ENCODE measurements at places on chromosomes 16 and 17. TPM values are rescaled to one million over a fixed set of nuclear protein-coding genes. Genes with fewer than 3 reads are reported as not detected.

GRCh38 chr16:11307639-11308492 lies 26.7 kb upstream of the PRM1 start:
- DNase-seq, result no peak

- DNase-seq, result no peak
Measured at GRCh38 chr16:74871608-74872007, 97.0 kb upstream of the FA2H start.

Gene AMZ2
- 59.6 TPM for total RNA-seq

Gene TBC1D26
- 0.05 TPM for total RNA-seq

All from Panc1 (cell line).